ENCODE measurements at places on chromosomes 4 and X. TPM values are rescaled to one million over a fixed set of nuclear protein-coding genes. Genes with fewer than 3 reads are reported as not detected.
A peak's percentile ranks its signal among the peaks of the same experiment; 100 is the strongest.

Gene FAM184B
- 0.02 TPM for total RNA-seq

- H3K27me3 ChIP-seq: no peaks in the 10 kb centered on the region
- no peak for DNase-seq
These were observed 125.6 kb downstream of the CDS1 start for GRCh38 chr4:84708406-84709135.

- H3K4me3 ChIP-seq: no peak overlapping the region
- DNase-seq: no peak
- no peaks in the 10 kb centered on the region for H3K4me1 ChIP-seq
- no peaks in the 10 kb centered on the region for H3K27me3 ChIP-seq
- no peak overlapping the region for H3K27ac ChIP-seq
These were observed 41.5 kb upstream of the ANKRD50 start for GRCh38 chr4:124753941-124754581.

DNA sequence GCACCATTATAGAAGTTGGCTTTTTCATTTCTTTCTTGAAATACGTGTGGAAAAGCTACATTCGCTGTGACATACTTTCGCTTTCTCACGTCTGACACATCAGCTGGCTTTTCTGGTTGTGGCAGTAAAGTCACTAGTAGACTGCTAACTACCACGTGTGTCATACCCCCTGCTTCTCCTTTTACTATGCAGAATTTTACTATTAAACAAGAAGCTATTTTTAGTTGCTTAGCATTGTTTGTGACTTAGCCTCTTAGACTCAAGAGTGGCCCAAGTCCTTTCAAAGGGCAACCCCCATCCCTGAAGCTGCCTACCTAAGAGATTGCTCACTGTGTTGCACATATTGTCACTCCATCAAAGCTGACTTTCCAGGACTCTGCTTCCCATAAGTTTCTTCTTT lies 2.1 kb upstream of the IL2 start:
- no peaks in the 10 kb centered on the region for H3K27me3 ChIP-seq
- H3K4me3 ChIP-seq: peak overlapping the region; percentile 57

- no peaks in the 10 kb centered on the region for H3K36me3 ChIP-seq
- H3K27ac ChIP-seq: no peak overlapping the region
- H3K4me3 ChIP-seq: no peak overlapping the region
- DNase-seq: peak; percentile 56
These were observed 9.7 kb upstream of the GEMIN8 start for GRCh38 chrX:14039344-14039743.

Gene SCML2
- total RNA-seq: 3.3 TPM

DNA sequence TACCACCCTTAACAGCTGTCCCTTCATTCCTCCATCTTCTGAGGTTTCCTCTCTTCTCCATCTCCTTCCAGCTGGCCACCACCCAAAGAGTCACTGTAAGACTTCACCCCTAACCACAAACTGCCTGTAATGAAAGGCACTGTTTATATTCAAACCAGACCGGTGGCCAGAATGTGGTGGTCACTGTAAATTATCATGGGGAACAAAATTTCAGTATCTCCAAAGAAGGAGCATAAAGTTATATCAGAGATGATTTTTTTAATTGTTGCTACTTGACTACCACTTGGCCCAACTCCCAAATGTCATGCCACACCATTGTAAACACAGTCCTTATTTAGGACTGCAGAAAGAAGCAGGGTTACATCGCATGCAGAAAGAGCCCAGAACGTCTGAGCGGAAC lies 44.8 kb downstream of the SMARCA1 start:
- no peaks in the 10 kb centered on the region for H3K36me3 ChIP-seq
- H3K4me1 ChIP-seq: no peaks in the 10 kb centered on the region
- H3K27me3 ChIP-seq: no peaks in the 10 kb centered on the region
- no peak for DNase-seq
- no peak overlapping the region for H3K4me3 ChIP-seq
- no peak overlapping the region for H3K27ac ChIP-seq

- H3K27ac ChIP-seq: no peak overlapping the region
- H3K4me3 ChIP-seq: no peak overlapping the region
- no peak for DNase-seq
- peaks cover 23% of the 10 kb centered on the region for H3K4me1 ChIP-seq
These were observed 37.7 kb downstream of the NOP14 start for GRCh38 chr4:2925496-2925895.

DNA sequence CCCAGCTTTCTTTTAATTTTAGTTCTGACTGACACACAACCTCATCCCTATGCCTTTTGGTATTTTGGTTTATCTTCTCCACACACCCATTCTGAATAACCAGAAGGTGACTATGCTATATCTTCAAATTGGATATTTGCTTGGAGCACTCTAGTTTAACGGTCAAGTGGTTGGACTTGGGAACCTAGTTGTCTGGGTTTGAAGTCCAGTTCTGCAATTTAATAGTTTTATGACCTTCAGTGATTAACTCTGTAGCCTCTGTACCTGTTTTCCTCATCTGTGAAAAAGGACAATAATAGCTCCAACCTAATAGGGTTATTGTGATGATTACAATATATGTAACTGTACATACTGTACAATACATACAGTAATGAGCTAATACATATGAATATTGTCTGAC lies 20.0 kb downstream of the PPM1K start:
- DNase-seq: no peak
- H3K4me1 ChIP-seq: no peaks in the 10 kb centered on the region
- no peak overlapping the region for H3K4me3 ChIP-seq
- no peak overlapping the region for H3K27ac ChIP-seq

DNA sequence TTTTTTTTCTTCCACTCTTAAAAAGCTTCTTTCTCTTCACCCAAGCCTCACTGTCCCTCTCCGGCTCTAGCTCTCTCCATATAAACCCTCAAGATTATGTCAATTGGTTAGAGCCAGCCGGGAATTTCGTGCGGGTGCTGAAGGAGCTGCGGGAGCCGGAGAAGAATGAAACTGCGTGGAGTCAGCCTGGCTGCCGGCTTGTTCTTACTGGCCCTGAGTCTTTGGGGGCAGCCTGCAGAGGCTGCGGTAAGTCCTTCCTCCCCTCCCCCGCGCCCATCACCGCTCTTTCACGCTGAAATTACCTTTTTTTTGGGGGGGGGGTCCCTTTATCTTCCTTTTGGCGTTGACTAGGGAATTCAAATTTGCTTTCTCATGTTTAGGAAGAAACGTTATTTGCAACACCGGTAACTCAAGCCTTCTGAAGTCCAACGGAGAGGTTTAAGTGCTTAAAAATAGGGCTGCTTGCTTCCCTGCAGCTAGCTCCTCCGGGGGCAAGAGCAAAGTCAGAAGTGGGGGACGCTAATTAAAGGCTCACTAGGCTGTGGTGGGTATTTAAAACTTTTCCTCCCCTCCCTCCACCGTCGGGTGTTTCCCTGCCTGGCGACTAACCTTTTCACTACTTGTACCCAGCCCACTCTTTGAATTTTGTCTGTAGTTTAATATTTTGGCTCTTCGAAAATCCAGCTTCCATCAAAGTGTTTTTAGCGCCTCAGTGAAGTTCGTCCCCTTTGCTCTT lies 491 bp downstream of the COL4A5 start:
- no peaks in the 10 kb centered on the region for H3K27me3 ChIP-seq
- no peak for DNase-seq
- no peaks in the 10 kb centered on the region for H3K4me1 ChIP-seq
- no peak overlapping the region for H3K4me3 ChIP-seq
- no peak overlapping the region for H3K27ac ChIP-seq

GRCh38 chr4:119028296-119028695 lies 107.3 kb upstream of the MYOZ2 start:
- H3K36me3 ChIP-seq: no peaks in the 10 kb centered on the region
- no peaks in the 10 kb centered on the region for H3K27me3 ChIP-seq
- H3K4me1 ChIP-seq: no peaks in the 10 kb centered on the region
- H3K4me3 ChIP-seq: no peak overlapping the region

DNA sequence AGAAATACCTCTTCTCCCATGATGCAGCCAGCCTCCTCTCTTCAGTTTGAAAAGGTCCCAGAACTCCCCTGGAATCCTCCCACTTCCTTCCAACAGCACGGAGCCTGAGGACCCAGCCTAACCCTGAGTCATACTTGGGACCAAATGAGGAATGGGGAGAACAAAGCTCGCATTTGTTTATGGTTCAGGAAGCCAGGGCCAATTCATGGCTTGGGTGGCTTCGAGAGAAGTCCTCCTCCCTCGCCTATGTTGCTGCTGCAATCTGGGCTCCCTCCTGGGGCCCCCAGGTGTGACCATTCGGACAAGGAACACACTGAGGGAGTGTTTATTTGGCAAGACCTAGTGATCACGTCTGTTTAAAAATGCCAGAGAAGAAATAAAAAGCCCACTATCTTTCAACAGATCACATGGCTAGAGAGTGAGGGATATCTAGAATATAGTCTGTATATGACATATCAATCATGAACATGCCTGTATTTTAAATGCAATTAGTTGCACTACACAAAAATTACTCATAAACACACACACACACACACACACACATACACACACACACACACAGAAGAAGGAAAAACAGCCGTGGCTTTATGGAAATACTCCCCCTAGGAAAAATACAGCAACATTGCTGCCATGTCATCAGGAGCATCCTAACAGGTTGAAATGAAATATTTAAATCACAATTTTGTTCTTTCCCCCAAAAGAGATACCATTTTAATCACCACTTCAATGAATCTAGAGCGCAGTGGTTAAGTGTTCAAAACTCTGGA lies 155.7 kb upstream of the MAP3K15 start:
- no peaks in the 10 kb centered on the region for H3K36me3 ChIP-seq
- no peaks in the 10 kb centered on the region for H3K27me3 ChIP-seq
- peaks cover 14% of the 10 kb centered on the region for H3K4me1 ChIP-seq
- no peak overlapping the region for H3K4me3 ChIP-seq
- no peak overlapping the region for H3K27ac ChIP-seq
